Right renal cortex interstitium (tissue), 3 donors: ENCODE measurements at places on chromosomes 13 and 19. TPM values are rescaled to one million over a fixed set of nuclear protein-coding genes. Genes with fewer than 3 reads are reported as not detected.

- DNase-seq: no peak
Measured at GRCh38 chr13:98172590-98173422, 4.3 kb downstream of the RNF113B start.

PCSK4 gene
- polyA plus RNA-seq: 3.3 TPM

KIR2DL3 gene
- polyA plus RNA-seq: not detected

GRCh38 chr13:41582027-41582463 is 124.7 kb downstream of the RGCC start:
- DNase-seq: no peak

DNA sequence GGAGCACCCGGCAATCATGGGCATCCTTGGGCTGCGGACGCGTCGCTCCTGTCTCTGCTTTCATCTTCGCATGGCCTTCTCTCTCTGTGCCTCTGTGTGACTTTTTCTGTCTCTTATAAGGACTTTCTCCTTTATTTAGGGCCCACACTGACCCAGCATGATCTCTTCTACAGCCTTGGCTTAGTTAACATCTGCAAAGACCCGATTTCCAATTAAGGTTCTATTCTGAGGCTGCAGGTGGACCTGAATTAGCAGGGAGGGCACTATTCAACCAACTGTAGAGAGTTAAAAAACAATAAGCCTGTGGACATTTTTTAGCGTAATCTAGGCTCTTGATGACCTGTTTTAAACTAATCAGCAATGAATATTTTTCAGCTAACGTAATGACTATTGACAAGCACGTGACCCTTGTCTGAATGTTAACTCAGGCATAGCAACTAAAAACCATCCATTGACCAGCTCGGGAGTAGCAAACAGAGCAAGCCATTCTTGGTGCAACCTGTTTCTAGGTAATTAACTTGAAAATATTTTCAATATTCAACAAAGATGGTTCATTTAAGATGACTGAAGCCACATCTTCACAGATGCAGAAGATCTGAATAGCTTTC is 15.2 kb downstream of the F10 start:
- no peak for DNase-seq

CYP2A7 gene
- not detected for polyA plus RNA-seq

GRCh38 chr13:95411428-95412040 is 110.3 kb upstream of the ABCC4 start:
- DNase-seq: no peak

GRCh38 chr19:49801401-49801888 is 11.6 kb downstream of the FUZ start:
- no peak for DNase-seq

NOTCH3 gene
- 96.0 TPM for polyA plus RNA-seq

GRCh38 chr19:15113245-15114152 is 6.3 kb downstream of the SYDE1 start:
- no peak for DNase-seq

SLC6A16 gene
- 2.6 TPM for polyA plus RNA-seq

DNA sequence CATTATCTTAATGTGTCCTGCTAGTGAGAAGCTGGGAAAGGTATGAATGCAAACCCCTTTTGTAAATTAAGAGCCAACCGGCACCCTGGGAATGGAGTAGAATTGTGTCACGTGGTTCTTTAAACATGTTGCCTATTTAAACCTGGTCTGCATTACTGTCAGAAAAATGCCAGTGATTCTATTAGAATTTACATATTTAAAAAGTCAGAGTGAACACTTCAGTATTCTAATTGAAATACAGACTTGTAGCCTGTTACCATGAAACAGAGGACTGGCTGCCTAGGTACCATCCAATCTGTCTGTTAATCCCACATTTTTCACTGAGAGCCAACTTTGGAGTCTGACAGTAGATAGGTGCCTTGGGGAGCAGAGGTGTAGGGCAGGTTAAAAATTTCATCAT is 652.3 kb upstream of the ARGLU1 start:
- no peak for DNase-seq

GRCh38 chr19:29535214-29535831 is 9.5 kb downstream of the VSTM2B start:
- DNase-seq: no peak

GRCh38 chr19:8544168-8544567 is 30.2 kb upstream of the ZNF414 start:
- DNase-seq: no peak

- no peak for DNase-seq
Measured at GRCh38 chr13:99151516-99151915, 49.1 kb upstream of the UBAC2 start.

- no peak for DNase-seq
Measured at GRCh38 chr19:3931041-3931440, 1.8 kb upstream of the NMRK2 start.

DNA sequence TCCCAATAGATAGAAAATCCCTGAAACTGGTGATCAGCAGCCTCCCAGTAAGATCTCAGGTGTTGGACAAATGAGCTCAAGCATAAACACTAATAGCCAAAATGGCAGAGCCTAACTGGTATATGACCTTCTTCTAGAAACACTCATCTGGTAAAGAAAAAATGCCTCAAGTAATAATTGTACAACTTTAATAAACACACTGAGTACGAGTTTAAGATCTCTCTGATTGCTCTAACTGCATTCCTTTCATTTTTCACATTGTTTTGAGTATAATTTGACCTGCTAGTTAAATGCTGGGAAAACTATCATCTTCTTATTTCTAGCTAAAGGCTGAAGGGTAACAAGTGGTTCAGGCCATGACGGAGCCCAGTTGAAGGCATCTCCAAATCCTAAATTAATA is 2009.5 kb upstream of the PCDH20 start:
- no peak for DNase-seq
